Germinal center (tissue), 1 donor: ENCODE measurements at places on chromosomes 5 and 9.

- DNase-seq, result no peak
These were observed 158.9 kb downstream of the FAM174A start for GRCh38 chr5:100694100-100694499.

DNA sequence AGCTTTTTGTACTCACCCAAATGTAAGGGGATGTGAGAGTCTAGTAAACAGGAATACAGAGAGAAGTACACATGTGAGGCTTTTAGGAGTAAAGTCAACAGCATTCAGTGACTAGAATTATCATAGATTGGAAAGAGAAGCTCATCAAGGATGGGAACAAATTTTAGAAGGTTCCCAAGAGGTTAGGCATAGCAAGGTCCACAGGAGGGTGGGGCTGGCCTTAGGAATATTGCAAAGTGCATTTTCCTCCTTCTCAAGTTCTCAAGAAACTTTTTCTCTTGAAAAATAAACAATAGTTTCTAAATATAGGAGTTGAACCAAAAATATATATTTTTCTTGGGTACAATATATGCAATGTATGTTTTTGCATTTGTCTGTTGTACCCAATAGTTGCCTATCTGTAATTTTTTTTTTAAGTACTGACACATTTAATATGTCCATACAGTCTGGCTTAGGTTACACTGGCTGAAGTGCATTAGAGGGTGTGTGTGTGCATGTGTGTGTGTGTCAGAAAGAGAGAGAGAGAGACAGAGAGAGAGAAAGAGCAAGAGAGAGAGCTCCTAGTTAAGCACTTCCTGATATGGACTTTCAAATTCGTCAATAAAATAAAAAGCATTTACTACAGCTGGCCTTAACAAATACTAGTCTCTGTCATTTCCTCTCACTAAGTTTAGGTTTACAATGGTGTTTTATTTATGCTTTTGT is 62.2 kb downstream of the SNX18 start:
- DNase-seq, result no peak

- no peak for DNase-seq
These were observed 68.8 kb upstream of the LRRC70 start for GRCh38 chr5:62509806-62510205.

DNA sequence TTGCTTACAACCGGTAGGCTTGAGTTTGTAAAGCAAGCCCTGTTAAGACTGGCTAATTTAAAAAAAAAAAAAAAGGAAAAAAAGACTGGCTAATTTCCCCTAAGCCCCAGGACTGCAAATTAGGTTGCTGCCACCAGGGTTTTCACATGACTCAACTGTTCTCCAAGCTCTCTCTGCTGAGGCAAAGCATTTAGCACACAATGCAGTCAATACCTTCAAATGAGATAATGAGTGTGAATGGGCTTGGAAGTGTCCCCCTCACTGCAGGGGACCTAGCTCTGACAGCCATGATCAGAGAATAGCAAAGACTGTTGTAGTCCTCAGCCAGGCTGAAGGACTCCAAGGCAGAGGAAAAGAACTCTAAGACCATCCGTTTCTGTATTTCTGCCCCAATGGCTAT is 42.8 kb upstream of the ZSWIM6 start:
- DNase-seq, result no peak

- DNase-seq, result no peak
These were observed 33.6 kb downstream of the TIMD4 start for GRCh38 chr5:156929366-156929948.

DNA sequence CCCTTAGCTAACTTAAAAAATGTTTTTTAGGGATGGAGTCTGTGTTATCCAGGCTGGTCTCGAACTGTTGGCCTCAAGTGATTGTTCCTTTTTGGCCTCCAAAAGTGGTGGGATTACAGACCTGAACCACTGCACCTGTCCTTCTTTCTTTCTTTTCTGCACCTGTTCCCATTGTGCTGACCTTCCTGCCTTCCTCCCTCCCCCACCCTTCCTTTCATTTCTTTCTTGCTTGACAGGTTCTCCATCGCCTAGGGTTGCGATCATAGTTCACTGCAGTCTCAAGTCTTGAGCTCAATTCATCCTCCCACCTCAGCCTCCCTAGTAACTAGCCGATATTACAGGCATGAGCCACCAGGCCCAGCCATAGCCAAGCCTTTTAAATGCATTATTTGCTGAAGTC is 20.6 kb downstream of the JMY start:
- no peak for DNase-seq

- no peak for DNase-seq
These were observed 9.6 kb downstream of the PLGRKT start for GRCh38 chr9:5428172-5428571.
